ENCODE measurements at places on chromosomes 6 and 20.

GRCh38 chr6:109036574-109037294, 57.9 kb downstream of the SESN1 start:
- peak; percentile 20 for DNase-seq

GRCh38 chr20:1402149-1402548, 9.3 kb upstream of the FKBP1A start:
- DNase-seq = peak; percentile 67

DNA sequence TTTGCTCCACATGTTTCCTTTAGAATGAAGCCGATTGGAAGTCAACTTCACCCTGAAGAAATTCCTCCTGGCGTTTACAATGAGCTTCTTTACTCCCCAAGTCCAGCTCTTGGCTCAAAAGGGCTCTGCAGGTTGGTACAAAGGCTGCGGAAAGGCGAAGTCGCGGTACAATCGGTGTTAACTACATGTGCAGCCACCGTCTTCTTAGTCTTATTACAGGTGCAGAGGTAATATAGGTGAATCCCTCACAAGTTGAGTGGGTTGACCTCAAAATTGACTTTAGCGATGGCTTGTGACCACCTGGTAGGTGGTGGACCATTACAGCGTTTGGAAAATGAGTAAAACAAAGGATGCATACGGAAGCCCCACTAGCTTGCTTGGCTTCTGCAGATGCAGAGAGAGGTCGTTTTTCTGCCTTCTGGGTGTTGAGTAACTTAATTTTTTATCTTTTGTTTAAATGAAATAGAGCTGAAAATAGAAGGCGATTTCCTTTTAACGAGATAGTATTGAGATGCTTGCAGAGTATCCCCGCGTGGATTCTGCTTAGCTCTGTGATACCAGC, 98.0 kb downstream of the TRIM27 start:
- no peak for DNase-seq

- DNase-seq = no peak
These were observed 16.6 kb upstream of the CCDC167 start for GRCh38 chr6:37516076-37516919.

Data from fibroblast of villous mesenchyme (primary cell).